CD4-positive, alpha-beta T cell treated with Interleukin-15 for 4 hours (primary cell): ENCODE measurements at places on chromosomes 1 and 21.

DNA sequence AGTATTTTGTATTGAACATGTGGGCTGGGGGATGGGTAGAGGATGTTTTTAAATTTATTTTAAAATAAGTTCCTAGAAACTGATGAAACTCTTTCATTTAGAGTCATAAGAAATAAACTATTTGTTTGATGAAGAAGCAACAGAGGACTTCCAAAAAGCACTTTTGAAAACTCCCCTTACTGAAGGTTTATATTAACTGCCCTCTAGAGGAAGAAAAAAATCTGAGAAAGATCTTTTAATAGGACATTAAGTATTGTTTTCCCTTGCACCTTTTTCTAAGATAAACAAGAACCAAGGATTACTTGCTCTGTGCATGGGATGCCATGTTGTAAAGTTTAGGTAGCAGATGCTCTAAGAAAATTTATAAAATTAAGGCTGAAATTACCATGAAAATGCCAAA lies 14.1 kb downstream of the DISP1 start:
- DNase-seq = no peak

DNA sequence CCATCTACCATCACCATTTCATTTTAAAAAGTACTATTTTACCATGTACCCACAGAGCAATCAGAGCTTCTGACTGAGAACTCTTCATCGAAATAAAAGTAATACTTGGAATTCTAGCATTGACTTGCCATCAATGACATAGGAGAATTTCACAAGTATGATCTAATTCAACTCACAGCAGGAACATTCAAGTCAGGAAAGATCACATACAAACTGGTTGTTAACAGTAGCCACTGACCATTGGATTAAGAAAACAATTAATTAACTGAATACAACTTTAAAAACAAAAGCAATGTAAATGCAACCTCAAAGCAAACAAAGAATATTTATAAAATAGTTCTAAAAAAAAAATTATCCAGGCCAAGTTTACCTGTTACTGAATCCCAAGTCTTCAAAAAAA lies 18.8 kb downstream of the RNF115 start:
- no peak for DNase-seq

DNA sequence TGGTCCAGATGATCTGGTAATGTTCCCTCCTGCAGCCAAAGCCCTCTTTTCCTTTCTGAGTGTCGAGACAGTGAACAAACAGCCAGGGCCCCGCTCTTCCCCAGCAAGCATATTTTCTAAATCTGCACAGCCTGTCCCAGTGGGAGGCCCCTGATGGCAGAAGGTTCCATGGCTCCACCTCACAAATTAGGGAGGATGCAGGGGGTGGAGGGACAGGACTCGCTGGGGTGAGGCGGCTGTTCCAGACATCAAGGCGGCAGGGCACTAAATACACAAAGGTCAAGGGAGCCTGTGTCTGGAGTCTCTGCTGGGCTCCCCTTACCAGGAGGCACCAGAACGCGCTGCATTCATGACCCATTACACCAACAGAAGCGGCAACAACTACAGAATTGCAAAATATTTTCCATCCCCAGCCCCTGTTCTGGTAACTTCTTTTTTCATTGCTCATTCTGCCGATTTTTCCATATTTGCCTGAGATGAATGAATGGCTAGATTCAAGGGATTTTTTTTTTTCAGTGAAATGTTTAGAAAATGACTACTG lies 27.0 kb upstream of the PRELP start:
- no peak for DNase-seq

DNA sequence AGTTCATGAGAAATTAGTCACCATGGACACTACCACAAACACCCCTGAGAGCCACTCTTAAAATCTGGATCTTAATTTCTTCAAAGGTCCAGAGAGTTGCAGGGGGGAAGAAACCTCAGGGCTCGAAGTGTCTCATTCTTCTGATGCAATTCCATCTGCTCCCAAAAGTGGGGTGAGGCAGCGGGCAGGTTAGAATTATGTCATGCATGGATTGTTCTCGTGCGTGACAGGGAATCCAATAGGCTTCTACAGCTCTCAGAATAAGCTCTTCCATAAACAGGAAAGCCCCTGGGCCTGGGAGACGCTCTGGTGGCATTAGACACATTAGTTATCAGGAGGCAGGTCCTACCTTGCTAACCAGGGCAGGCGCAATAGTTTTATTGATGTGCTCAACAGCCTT lies 8.4 kb downstream of the ENO1 start:
- no peak for DNase-seq

DNA sequence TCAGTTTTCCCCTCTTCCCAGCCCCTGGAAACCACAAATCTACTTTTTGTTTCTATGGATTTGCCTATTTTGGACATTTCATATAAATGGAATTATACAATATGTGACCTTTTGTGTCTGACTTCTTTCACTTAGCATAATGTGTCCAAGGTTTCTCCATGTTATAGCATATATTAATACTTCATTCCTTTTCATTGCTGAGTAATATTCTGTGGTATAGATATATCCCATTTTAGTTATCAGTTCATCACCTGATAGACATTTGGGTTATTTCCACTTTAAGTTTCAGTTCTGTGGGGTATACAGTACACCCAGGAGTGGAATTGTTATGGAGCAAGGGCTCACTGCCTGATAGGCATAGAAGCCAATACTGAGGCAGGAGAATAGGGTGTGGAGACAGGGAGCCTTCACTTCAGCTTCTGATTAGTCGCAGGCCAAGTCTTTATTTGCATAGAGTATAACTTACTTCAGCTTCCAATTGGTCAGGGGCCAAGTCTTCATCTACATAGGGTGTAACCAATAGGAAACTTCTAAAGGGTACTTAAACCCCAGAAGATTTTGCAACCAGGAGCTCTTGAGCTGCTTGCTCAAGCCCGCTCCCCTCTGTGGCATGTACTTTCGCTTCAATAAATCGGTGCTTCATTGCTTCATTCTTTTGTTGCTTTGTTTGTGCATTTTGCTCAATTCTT lies 8.3 kb upstream of the NVL start:
- no peak for DNase-seq

- DNase-seq = no peak
Measured at GRCh38 chr1:112697781-112698201, 9.1 kb downstream of the RHOC start.

- DNase-seq = no peak
Measured at GRCh38 chr1:175376194-175376593, 183.6 kb upstream of the KIAA0040 start.

DNA sequence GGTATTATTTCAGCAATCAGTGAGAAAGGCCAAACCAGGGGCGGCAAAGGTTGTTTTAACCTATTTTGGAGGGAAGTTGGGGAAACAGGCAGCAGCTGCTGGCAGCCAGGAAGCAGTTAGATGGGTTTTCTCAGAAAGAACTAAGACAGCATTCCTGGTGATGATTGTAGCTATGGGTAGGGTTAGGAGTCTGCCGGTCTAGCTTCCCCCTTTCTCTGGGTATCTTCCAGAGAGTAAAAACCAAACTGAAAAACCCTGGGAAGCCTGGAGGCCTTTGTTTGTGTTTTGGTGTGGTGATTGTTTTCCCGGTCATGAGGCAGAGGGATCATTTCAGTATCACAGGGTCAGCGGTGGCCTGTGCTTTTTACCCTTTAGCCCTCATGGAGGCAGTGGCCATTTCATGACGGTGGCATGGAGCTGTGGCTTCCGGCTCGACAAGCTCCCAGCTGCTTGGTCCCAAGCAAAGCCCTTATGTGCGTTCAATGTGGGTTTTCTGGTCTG lies 19.5 kb upstream of the TNFRSF1B start:
- DNase-seq = no peak

DNA sequence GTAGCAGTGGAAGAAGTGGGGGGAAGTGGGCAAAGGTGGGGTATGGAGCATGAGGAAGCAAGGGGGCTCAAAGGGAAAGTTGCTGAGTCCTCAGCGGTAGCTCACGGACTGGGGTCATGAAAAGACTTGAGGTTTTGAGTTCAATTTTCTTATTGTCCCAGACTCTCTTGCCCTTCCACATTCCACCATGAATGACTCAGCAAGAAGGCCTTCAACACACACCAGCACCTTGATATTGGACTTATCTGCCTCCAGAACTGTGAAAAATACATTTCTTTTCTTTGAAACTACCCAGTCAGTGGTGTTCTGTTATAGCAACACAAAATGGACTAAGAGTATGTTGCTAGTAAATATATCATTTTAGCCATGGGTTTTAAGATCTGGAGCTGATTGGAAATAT lies 17.3 kb upstream of the RHBDL2 start:
- DNase-seq = no peak

DNA sequence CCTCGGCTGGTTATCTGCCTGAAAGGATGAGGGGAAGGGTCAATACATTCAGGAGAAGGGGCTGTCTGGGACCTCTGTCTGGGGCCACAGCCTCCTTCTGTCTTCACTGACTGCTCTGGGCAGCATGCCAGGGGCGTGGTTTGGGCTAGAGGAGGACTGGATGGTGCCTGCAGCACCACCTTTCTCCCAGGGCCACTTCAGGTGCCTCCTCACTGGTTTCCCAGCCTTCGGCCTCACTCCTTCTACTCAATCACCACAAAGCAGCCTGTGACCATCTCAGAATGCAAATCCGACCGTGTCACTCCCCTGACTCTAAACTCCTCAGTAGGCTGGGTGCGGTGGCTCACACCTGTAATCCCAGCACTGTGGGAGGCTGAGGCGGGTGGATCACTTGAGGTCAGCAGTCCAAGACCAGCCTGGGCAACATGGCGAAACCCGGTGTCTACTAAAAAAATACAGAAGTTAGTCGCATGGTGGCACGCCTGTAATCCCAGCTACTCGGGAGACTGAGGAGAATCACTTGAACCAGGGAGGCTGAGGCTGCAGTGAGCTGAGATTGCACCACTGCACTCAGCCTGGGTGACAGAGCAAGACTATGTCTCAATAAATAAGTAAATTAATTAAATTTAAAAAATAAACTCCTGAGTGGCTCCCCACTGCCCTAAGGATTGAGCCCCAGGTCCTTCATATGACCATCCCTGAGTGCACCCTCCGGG lies 50.1 kb upstream of the ECE1 start:
- DNase-seq = no peak

DNA sequence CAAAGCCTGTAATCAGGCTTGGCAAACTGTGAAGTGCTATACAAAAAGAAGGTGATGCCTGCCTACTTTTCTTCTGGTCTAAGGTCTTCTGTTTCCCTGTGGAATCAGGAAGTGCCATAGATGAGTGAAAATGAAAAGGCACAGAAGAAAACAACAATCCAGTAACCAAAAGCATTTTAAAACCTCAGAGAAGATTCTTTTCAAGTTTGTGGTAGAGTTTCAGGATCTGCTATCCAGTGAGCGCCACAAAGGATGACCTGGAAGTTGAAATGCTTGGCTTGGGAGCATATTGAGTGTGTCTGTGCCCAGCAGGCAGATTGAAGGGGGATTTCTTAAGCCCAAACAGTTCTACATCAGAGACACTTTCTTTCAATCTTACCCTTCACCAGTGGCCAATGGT lies 272.2 kb downstream of the PAPPA2 start:
- no peak for DNase-seq

- no peak for DNase-seq
Measured at GRCh38 chr1:6030132-6030531, 15.6 kb upstream of the KCNAB2 start.

- DNase-seq = no peak
Measured at GRCh38 chr1:204307334-204307883, 52.3 kb downstream of the PLEKHA6 start.

DNA sequence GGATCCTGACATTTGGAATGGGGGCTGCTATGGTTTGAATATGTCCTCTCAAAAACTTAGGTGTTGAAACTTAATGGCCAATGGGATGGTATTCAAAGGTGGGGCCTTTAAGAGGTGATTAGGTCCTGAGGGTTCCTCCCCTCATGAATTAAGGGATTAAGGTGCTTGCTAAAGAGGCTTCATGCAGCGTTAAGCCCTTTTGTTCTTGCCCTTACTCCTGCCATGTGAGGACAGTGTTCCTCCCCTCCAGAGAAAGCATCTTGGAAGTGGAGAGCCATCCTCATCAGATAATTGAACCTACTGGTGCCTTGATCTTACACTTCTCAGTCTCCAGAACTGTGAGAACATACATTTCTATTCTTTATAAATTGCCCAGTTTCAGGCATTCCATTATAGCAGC lies 146.6 kb downstream of the KCNJ6 start:
- DNase-seq = no peak

- no peak for DNase-seq
Measured at GRCh38 chr1:119828266-119828665, 17.0 kb upstream of the REG4 start.
